Activated T-cell treated with anti-CD3 and anti-CD28 coated beads for 24 hours (primary cell): ENCODE measurements at places on chromosomes 7 and 10.

DNA sequence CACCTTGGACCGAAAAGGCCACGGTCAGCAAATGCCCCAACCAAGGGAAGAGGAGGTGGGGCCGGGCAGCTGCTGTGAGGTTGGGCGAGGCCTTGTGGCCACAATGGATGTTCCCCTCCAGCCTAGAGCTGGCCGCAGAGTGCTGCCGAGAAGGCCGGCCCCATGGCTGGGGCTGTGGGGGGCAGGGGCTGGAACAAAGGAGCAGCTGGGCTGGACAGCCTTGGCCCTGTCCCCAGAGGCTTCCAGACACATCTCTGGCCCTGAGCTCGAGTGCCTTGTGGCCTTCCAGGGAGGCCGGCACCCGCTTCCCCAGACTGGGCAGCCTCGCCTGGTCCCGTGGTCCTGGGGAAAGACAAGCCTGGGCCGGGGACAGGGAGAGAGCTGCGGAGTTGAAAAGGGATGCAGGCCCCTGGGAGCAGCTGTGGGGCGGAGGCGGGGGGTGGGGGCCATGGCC lies 88.0 kb downstream of the PDGFA start:
- DNase-seq = no peak

DNA sequence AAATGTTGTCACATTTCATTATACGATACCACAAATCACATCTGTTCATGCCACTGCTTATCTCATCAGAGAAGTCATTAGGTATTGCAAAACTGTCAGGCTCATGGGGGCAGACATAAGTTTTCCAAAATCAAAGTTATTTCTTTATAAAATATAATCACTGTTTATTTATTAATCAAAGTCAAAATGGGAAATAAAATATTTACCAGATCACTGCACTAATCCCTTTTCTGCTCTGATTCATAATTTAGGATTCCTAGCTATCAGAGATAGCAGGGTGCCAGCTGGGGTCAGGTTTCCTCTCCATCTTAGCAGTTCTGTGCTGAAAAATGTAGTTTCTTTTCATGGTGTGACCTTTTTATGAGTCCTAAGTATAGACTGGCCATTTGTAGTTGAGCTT lies 117.7 kb upstream of the LANCL2 start:
- DNase-seq = no peak

DNA sequence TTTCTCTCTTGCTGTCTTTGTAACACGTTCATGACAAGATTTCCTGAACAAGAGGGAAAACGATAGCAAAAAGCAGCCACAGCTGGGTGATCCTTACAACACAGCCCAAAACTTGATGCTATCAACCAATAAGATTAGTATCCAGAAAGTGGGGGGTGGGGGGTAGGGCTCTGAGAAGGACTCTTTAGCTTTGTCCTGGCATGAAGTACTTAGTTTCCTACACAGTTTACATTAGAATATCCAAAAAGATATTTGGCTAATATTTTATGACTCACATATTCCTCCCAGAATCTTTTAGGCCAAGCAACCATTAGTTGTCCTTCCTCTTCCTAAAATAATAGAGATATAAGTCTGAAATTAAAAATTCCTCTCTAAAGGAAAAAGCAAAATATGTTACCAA lies 22.9 kb upstream of the LRRC17 start:
- no peak for DNase-seq

GRCh38 chr10:106897719-106898118 lies 266.8 kb downstream of the SORCS1 start:
- no peak for DNase-seq

DNA sequence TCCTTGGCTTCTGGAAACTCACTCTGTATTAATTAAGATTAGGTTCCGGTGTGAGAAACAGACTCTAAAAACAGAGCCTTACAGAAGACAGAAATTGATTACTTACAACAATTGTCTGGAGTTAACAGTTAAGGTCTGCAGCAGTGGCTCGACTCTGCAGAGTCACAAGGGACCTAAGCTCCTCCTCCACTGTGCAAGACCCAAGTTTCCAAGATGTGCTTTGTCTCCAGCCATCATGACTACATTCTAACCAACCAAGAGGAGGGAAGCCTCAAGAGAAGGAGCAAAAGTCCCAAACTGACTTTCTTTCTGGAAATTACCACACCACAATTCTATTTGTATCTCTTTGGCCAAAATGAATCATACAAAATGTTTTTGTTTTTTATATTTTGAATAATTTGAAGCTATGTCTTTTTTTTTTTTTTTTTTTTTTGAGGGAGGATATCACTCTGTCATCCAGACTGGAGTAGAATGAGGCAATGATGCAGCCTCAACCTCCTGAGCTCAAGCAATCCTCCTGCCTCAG lies 14.2 kb upstream of the ODAD2 start:
- DNase-seq = no peak

GRCh38 chr7:26912933-26913536 lies 48.6 kb upstream of the SKAP2 start:
- DNase-seq = no peak

GRCh38 chr7:101294832-101295121 lies 26.8 kb downstream of the IFT22 start:
- DNase-seq = no peak

DNA sequence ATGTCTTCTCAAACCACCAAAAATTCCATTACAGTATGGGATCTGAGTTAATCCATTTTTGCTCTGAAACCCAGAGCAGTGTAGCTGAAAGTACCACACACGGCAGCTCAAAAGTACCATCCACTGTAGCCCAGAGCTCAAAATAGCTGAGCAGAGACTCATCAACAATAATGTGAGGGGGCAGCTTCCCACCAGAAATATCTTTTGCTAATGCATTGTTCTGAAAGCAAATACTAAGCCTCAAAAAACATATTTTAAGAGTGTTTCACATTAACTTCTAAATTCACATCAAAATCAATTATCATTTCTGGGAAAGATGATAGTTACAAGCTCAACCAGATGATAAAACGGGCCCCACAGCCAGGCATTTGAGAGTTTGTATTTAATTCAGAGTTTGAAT lies 73.7 kb downstream of the ABLIM1 start:
- no peak for DNase-seq

DNA sequence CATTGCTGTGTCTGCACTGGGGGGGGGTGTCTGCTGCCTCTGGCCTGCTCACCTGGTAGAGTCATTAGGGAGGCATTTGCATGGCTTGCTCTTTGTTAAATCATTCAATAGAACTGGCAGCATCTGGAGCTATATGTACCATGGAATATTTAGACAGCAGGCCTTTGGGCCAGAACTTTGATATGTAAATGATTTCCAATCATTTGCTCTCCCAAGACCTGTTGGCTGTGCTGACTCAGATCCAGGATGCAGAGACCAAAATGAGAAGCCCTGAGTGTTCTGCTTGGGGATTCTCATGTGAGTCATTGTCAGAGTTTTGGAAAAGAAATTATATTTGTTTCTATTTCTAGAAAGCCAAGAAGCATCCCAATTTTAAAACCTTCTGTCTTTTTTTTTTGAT lies 257.6 kb upstream of the IGFBP3 start:
- DNase-seq = no peak

GRCh38 chr7:9231630-9232121 lies 798.3 kb downstream of the NXPH1 start:
- no peak for DNase-seq

DNA sequence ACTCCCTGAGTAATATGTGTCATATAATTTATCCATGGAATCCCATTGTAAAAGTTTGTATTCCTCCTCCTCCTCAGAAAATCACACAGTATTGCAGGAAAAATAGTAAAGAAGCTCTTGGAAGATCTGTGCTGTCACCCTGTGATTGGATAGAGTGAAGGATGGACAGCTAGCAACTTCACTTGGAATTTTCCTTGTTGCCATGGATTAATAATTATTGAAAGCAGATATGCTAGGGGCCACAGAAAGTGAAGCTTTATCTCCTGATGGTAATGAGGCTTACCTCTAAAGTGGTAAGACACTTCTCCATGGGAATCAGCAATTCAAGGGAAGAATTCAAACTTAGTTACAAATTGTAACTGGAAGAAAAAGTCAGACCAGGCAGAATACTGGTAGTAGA lies 48.8 kb downstream of the PHYHIPL start:
- DNase-seq = no peak

GRCh38 chr10:70007116-70007820 lies 45.4 kb upstream of the MACROH2A2 start:
- no peak for DNase-seq

DNA sequence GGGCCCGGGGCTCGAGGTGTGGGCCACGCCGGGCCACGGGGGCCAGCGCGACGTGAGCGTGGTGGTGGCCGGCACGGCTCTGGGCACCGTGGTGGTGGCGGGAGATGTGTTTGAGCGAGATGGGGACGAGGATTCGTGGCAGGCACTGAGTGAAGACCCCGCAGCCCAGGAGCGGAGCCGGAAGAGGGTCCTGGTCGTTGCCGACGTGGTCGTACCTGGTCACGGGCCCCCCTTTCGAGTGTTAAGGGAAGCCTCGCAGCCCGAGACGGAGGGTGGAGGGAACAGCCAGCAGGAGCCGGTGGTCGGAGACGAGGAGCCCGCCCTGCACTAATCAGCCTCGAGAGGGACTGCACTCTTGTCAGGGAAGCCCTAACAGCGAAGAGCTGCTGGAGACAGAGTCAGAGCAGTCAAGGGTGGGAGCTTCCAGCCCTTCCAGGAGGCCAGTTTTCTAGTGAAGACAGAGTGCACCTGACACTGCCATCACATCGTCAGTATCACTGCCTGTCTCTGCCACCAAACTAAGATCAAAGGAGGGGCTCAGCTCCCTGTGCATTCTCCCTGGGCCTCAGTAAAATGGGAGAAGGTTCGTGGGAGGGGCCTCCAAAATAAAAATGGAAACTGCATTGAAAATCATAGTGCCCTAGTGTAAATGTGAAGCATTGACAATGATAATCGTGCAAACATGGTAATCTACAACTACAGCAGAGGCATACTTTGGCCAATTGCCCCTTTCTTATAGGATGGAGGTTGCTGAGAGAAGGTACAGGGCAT lies 1.3 kb downstream of the MBLAC1 start:
- no peak for DNase-seq

GRCh38 chr10:69751214-69751613 lies 50.5 kb upstream of the COL13A1 start:
- DNase-seq = no peak

DNA sequence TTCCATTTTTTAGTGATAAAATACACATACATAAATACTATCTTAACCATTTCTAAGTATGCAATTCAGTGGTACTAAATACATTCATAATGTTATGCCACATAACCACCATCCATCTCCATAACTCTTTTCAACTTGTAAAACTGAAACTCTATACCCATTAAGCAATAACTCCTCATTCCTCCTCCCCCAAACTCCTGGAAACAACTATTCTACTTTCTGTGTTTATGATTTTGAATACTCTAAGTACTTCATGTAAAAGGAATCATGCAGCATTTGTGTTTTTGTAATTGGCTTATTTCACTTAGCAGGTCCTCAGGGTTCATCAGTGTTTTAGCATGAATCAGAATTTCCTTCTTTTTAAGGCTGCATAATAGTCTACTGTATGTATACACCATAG lies 131.8 kb downstream of the TES start:
- DNase-seq = no peak

- no peak for DNase-seq
Measured at GRCh38 chr10:11282156-11282555, 264.5 kb downstream of the CELF2 start.

- DNase-seq = no peak
Measured at GRCh38 chr7:95525503-95525902, 39.8 kb downstream of the ASB4 start.

- DNase-seq = no peak
Measured at GRCh38 chr7:131552053-131552452, 4.4 kb downstream of the PODXL start.

DNA sequence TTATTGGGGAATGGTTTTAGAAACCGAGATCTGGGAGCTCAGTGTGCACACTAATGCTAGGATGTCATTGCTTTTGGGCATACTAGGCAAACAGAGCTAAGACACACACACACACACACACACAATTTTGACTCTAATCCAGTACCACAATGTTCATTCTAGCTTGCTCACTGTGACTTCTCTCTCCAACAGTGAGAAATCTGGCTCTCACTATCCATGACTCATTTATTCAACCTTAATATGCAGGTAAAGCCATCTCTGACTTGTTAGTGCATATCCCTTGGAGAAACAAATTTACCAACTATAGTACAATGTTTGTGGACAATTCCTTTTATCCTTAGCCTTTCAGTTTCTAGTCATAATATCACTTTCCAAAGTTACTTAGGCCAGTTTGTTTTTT lies 5.9 kb upstream of the BMS1 start:
- DNase-seq = no peak

GRCh38 chr10:96609510-96609909 lies 22.7 kb upstream of the TM9SF3 start:
- DNase-seq = no peak

DNA sequence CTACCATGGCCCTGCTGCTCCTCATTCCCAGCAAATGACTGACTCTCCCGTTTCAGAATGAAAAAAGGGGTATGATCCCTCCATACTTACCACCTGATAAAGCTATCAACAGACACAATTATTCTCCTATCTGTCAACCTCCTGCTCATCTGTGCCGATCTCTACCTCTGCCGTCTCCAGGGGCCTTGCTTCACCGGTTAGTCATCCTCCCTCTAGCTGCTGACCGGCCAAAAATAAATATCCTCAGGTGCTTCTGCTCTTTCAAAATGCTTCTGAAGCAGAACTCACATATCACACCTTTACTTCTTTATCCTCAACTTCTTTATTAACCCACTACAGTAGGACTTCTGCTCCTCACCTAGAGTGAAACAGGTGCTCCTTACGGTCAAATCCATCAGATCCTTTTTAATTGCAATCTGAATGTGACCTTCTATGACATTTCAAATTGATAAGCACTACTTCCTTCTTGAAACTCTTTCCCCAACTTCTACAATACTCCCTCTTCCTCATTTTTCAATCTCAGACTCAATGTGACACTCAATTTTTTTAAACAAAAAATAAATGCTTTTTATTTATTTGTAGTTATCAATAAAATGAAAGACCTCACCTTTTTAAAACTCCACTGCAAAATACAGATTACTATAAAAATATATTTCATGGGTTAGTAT lies 63.2 kb downstream of the LMBR1 start:
- no peak for DNase-seq

DNA sequence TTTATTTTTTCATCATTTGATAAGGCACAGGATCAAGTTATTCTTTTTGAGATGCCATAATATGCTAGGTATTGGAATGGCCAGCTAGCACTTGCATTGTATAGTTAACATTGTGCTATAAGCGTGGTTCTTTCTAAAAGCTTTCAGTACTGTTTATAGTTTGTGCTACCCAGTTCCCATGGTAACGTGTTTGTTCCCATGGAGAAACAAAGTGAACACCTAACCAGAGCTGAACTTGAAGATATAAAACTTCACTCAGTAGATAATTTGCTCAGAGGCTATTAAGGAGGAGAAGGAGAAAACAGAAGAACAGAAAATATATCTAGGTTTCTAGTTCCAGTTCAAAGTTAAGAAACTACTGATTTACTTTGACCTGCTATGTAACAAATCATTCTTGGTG lies 23.6 kb upstream of the ITGB8 start:
- no peak for DNase-seq

DNA sequence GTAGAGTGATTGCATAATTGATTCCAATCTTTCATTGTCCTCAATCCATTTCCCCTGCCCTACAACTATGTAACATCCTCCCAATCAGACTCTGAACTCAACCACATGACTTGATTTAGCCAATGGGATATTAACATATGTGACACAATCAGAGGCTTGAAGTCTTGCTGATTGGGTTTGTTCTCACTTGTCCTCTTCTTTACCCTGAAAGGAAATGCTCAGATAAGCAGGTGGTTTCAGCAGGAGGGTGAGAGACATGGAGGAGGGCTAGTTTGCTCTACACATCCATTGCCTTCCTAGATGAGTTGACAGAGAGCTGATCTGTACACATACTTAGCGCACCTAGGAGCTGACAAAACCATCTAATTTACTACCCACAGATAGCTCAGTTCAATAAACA lies 669.4 kb downstream of the NRG3 start:
- DNase-seq = no peak

- DNase-seq = no peak
Measured at GRCh38 chr7:14156436-14156835, 167.0 kb upstream of the ETV1 start.
